ENCODE measurements at places on chromosomes 3 and 15.

DNA sequence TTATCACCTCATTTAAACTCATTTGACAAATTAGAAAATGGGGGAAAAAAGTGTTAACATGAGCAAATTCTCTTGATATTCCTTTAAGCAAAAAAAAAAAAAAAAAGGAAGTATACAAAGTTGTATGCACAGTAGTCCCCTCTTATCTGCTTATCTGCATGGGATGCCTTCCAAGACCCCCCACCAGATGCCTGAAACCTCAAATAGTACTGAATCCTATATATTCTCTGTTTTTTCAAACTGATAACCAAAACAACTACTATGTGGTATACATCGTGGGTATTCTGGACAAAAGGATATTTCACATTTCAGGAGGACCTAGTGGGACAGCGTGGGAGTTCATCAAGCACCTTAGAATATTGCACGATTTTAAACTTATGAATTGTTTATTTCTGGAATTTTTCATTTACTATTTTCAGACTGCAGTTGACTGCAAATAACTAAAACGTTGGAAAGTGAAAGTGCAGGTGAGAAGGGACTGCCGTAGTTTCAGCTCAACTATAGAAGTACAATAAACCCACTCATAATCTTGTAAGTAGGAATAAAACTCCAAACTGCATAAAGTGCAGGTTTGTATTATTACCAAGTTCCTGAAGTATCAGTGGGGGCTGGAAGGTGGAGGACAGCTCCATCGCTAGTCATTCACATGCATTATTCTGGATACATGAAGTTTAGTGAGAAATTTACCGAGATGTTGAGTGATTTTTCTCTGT is 43.6 kb upstream of the PLCL2 start:
- no peak for DNase-seq

GRCh38 chr3:87004883-87005282 is 13.9 kb upstream of the VGLL3 start:
- DNase-seq: no peak

- DNase-seq: no peak
Measured at GRCh38 chr3:66253790-66254620, 33.2 kb downstream of the SLC25A26 start.

DNA sequence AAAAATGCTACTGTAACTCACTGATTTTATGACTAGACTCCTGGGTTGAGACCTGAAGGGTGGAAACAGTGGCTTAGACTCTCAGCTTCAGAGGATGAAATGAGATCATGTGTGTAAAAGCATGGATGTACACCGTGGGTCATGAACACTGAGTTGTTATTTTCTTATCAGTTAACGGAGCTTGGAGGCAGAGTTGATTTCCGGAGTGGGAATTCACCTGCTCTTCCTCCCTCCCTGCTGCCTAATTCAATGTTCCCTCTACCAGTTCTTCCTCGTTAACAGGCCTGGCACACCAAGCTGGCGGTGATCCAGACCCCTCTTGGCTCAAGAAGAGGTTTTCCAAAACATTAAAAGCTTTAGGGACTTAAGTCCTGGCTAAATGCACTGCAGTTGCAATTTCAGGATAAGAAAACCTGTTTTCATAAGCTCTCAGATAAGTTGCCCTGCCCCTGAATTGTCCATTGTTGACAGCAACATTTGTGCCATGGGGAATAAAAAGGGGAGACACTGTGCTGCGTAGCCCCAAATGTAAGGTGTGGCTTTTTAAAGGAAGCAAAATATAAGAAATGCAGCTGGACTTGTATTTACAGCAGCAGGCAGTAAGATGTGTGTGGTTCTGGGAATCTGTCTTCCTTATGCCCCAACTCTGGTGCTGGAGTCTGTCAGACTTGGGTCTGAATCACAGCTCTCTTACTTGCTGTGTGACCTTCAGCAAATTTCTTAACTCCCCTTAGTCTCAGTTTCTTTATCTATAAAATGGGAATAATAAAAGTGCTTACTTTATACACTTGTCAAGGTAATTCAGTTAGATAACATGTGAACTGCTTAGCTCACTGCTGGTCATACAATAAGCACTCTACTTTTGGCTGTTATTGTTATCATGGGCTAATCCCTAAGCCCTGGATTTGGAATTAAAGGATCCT is 9.9 kb downstream of the PDIA5 start:
- no peak for DNase-seq

DNA sequence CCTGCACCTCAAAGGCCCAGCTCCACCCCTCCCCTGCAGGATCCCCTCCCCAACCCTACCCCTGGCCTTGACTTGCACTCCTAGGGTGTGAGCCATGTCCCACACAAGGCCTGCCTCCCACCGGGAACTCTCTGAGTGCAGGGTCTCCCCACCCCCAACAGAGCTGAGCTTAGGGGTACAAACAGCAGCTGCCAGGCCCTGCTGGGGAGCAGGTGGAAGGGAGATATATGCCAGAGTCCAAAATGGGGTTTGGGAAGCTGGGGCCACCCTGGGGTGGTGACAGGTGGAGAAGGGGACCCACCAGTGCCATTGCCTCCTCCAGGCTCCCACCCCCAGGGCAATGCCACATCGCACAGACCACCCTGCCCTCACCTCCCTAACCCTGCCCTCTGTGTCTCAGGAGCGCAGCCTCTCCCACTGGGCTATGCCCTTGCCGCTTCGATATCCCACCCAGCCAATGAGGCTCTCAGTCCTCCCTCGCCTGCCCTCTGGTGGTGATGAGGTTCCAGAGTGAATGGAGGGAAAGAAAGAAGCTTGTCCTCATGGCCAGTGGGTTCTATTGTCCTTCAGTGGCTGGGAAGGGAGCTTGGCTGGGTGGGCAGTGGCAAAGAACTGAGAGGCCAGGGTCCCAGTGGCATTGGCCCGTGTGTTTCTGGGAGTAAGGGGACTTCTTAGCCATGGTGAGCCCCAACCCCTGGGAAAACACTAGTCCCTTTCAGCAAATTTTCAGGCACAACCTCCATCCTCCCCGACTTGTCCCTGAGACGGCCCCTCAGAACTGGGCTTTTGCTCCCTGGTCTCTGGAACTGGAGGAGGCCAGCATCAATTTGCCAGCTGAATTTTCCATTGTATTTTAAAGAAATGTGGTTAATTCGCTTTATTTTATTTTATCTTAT is 46.8 kb downstream of the CYP11A1 start:
- no peak for DNase-seq

- DNase-seq: no peak
Measured at GRCh38 chr15:64586259-64586870, 126.0 kb downstream of the ZNF609 start.

- DNase-seq: no peak
Measured at GRCh38 chr3:165796701-165797100, 40.5 kb downstream of the BCHE start.

GRCh38 chr15:57460208-57460816 is 84.0 kb downstream of the CGNL1 start:
- no peak for DNase-seq

- no peak for DNase-seq
Measured at GRCh38 chr3:153976891-153977554, 144.2 kb upstream of the ARHGEF26 start.

DNA sequence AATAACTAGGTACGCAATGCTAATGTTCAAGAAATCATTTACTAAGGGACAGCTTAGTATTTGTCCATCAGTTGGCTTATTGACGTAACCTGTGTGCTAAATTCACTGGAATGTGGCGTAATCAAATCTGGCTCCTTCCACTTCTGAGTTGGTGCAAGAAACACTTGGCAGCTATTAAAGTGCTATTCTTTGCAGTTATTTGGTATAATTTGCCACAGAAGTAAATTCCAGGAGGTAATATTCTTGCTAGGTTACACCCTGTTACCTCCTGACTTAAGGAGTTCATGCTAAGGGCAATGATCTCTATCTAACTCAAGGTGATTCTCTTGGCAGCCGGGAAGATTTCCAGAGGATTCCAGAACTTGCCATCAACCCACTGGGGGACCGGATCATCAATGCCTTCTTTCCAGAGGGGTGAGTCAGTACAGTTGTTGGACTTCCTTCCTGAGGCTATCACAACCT is 25.5 kb downstream of the CHP1 start:
- DNase-seq: no peak

GRCh38 chr3:74469151-74469550 is 145.3 kb downstream of the CNTN3 start:
- no peak for DNase-seq

- no peak for DNase-seq
Measured at GRCh38 chr3:14318646-14319045, 83.8 kb upstream of the SLC6A6 start.

- no peak for DNase-seq
Measured at GRCh38 chr3:174440253-174440701, 418.9 kb upstream of the NAALADL2 start.

GRCh38 chr3:14391033-14391432 is 11.4 kb upstream of the SLC6A6 start:
- DNase-seq: no peak

- DNase-seq: no peak
Measured at GRCh38 chr3:73602170-73602569, 22.6 kb downstream of the PDZRN3 start.

- no peak for DNase-seq
Measured at GRCh38 chr3:192570315-192570714, 157.0 kb downstream of the FGF12 start.

- no peak for DNase-seq
Measured at GRCh38 chr3:16063603-16064002, 110.9 kb upstream of the GALNT15 start.

GRCh38 chr3:37887824-37888223 is 26.1 kb downstream of the CTDSPL start:
- DNase-seq: no peak

GRCh38 chr15:59595434-59595915 is 16.1 kb upstream of the GCNT3 start:
- DNase-seq: no peak

DNA sequence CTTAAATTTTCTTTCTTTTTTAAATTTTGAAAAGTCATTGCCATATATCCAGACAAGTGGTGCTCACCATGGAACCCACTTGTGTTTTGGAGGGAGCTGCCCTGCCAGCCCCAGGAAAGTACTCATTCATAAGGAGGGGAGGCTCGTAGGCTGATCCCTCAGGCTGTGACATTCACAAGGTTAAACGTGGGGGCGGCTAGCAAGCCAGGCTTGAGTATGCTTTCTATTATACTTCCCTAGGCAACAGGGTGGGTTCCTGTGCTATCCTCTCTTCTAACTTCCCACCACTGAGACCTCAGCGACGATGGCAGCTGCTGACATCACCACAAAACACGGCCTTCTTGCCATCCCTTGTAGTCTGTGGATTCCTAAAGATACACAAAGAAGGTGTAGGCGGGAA is 160.5 kb upstream of the C2CD4B start:
- DNase-seq: no peak

DNA sequence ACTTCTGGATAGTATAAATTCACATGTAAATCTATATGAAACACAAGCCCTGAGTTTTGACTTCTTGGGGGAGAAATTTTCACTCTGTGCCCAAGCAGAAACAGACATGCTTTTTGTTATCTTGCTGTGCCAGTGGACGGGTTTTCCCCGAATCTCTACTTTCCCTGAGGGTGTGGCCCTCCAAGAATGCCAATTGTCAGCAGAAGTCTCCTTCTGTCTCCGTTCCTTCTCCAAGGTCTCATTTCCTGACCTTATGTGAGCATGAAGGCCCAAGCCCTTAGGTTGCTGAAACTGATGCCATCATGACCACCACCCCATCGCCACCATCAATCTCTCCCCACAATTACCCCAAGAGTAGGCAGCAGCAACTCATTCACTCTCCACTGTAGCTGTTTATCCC is 253.8 kb downstream of the XXYLT1 start:
- DNase-seq: no peak

DNA sequence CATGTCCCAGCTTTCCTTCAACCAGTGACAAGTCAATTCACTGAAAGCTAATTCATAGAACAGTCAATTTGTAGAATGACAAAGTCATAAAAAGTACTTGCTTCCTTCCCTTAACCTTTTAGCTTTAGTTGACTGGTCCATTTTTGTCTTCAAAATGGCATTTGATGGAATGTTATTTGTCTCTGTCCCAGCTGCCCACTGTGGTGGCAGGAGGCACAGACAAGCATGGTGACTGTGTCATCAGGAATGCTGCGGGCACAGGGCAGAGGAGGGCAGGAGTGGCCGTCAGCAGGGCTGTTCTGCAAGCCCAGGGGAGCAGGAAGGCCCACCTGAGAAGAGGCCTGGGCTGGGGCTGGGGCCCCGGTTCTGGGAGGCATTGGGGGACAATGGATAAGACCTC is 10.0 kb downstream of the IQSEC1 start:
- no peak for DNase-seq

DNA sequence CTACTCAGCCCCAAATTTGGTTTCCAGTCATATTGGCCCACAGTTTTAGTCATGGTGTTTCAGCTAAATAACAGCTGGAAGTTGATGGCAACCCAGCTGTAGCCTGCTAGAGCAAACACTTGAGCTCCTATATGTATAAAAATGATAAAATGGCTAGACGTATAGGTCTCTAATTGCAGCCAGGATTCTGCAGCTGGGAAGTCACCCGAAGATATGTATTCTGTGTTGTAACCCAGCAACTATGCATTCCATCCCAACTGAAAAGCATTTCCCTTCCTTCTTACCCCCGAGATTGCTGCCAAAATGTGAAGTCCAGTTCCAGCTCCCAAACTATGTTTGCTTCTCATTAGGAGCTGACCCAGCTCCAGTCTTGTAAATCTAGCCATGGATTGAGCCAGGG is 408.4 kb downstream of the AGBL1 start:
- no peak for DNase-seq

GRCh38 chr3:172181932-172182586 is 142.7 kb downstream of the FNDC3B start:
- DNase-seq: no peak

- DNase-seq: no peak
Measured at GRCh38 chr3:100024520-100025303, 89.6 kb downstream of the FILIP1L start.

GRCh38 chr3:16126634-16127033 is 47.8 kb upstream of the GALNT15 start:
- no peak for DNase-seq

GRCh38 chr3:195543500-195544229 is 540 bp upstream of the PPP1R2 start:
- no peak for DNase-seq

DNA sequence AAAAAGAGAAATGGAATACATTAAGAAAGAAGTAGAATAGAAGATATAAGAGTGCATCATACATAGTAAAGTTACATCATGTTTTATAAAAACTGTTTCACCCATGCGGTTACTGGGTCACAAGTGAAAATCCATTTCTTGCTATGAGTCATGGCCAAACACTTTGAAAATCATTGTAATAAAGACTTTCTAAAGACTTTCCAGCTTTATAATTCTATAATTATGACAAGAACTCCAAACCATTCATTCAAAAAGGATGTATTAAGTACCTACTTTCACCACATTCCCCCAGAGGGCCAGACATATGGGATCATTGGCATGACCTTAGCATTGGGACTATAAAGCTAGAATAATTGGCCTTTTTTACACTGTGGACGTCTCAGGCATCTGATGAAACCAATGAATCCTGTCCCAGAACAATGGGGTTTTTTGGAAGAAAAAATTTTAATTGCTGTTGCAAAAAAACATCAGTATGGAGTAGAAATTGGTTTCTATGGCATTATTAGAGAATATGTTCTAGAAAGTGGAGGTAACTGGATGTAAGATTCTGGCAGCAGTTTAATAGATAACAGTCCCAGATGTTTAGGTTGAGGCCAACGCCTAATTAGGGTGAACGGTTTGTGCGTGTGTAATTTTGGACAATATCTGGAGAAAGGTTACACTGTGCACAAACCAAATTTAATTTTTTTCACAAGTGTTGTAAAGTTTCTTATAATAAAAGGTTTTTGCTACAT is 3.3 kb upstream of the SKIC8 start:
- no peak for DNase-seq

Measured in stimulated activated CD4-positive, alpha-beta T cell treated with anti-CD3 and anti-CD28 coated beads, Interleukin-15, amount 100 ng/mL, for 1 hour (primary cell).